CD8-positive, alpha-beta T cell (primary cell): ENCODE measurements at places on chromosomes 13 and 19.

GRCh38 chr13:88288326-88288725, 617.2 kb downstream of the SLITRK5 start:
- DNase-seq = no peak

GRCh38 chr19:1862424-1863327, 703 bp downstream of the KLF16 start:
- DNase-seq = peak; percentile 54

- DNase-seq = peak; percentile 35
Observed at GRCh38 chr19:8515317-8515716, 1.4 kb upstream of the ZNF414 start.

- no peak for DNase-seq
Observed at GRCh38 chr13:35966024-35966423, 165.2 kb downstream of the DCLK1 start.

GRCh38 chr19:4889034-4889815, 13.5 kb downstream of the ARRDC5 start:
- no peak for DNase-seq

DNA sequence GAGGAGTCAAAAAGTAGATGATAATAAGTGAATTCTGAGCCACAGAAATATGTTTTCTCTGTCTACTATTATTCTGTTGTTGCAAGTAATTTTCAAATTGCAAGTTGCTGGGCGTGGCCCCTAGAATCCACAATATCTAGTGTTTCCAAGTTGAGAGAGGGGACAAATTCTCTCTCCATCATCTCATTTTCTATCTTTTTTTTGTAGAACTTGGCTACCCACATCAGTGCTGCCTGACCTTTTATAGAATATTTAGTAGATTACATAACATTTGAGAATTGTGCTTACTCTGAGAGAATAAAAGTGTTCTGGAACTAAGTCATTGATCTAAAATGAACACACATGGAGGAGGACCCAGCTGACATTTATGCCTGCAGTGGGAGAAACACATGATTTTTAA, 110.9 kb upstream of the CSNK1A1L start:
- no peak for DNase-seq

DNA sequence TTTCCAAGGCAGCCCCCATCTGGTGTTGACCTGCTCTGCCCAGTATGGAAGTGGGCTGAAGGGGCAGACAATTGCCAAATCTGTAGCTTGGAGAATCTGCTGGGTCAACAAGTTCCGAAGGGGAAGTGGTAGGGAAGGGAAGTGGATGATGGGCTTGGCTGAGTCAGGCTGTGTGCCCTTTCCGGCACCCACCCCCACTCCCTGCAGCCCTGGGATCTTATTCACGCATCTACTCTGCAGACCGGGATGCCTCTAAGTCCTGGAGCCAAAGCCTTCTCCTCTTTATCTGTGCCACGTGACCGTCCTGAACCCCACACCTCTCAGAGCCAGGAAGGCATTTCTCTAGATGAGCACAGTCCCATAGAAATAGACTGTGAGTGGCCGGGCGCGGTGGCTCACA, 7.5 kb upstream of the C5AR2 start:
- no peak for DNase-seq

DNA sequence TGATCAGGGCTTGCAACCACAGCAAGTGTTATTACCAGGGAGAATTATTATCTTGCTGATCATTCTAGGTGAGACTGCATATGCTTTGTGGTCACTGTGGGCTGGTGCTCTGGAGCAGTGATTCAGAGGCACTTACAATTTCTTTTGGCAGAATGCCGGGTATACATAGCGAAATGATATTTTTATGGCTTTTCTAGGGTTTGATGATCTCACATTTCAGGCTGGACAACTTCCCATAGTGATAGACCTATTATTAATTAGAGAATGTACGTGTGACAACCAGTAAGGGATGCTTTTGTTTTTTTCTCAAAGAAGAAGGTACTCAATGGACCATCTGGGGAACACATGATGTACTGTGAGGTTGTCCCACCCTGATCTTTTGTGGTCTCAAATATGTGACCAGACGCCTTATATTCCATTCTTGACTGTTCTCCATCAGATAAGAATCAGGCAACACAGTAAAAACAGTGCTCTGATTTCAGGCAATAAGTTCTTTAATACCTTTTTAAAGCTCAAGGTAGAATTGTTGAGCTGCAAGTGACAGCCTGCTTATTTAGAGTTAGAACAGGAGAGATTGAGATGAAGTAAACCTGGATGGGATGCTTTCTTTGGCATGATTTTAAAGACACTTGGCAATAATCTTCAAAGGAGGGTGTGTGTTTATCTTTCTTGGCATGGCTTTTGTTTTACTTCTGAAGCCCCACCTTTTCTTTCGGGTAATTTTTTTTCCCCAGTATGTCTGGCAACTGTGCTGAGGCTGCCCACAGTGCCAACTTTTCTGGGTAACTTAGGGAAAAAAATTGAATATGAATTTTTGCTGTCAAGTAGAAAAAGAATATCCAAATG, 27.4 kb upstream of the SCEL start:
- DNase-seq = no peak

DNA sequence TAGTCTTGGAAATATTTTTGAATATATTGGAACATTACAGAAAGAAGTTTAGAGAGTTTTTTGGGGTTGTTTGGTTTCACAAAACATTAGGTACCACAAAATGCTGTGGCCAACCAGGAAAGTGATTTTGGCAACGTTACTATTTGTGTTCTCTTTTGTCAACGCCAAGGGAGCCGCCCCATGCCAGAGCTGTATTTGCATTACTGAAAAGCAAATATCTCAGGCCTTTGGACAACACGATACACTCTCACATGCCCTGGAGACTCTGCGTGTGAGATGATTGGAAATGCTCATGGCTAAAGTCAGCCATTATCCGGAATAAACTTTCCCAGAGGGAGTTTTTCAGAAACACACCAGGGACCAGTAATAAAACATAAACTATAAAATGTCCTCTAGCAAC, 324.6 kb downstream of the SHISA2 start:
- DNase-seq = no peak

- no peak for DNase-seq
Observed at GRCh38 chr13:108360139-108360538, 90.6 kb downstream of the TNFSF13B start.

GRCh38 chr19:55678121-55678671, 3.2 kb downstream of the EPN1 start:
- DNase-seq = no peak

DNA sequence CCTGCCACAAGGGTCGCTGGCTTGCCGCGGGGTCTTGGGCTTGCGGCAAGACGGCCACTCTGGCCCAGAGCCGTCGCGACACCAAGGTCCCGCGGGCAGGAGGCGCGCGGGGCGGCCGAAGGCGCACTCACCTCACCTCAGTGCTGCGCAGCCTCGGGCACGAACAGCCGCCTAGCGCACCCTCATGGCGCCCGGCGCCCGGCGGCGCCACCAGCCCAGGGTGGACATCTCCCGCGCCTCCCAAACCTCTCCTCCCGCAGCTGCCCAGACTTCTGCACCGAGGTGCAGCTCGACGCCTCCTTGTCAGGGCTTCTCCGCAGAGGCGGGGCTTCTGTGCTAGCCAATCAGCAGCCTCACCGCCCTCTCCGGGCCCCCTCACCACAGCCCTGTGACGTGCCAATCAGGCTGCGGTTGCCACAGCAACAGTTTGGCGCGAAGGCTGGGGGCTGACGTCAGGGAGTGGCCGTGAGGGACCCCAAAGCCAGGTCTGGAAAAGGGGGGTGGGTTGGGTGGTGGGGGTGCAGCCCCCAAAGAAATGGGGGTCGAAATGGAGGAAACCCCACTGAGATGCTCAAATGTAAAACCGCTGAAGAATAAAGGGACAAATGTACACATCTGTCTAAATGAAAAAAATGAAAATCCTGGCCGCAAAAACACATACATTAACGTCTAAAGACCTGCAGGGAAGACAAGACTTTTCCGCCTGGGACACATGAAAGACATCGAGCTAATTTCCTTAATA, at the start of the genes PEG3 and ZIM2:
Gene PEG3 (minus strand): TSS at position 276 of the 742 bp plus-strand sequence. CDS start 16,071 bp downstream, outside the sequence.
Gene ZIM2 (minus strand): TSS at position 276 of the 742 bp plus-strand sequence. CDS start 16,449 bp downstream, outside the sequence.
- DNase-seq = no peak

DNA sequence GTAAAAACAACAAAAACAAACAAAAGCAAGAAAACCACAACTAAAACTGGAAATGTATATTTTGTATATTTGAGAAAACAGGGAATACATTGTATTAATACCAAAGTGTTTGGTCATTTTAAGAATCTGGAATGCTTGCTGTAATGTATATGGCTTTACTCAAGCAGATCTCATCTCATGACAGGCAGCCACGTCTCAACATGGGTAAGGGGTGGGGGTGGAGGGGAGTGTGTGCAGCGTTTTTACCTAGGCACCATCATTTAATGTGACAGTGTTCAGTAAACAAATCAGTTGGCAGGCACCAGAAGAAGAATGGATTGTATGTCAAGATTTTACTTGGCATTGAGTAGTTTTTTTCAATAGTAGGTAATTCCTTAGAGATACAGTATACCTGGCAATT, 17.1 kb downstream of the KLF5 start:
- no peak for DNase-seq

- DNase-seq = no peak
Observed at GRCh38 chr13:73571376-73571775, 512.6 kb downstream of the KLF5 start.

DNA sequence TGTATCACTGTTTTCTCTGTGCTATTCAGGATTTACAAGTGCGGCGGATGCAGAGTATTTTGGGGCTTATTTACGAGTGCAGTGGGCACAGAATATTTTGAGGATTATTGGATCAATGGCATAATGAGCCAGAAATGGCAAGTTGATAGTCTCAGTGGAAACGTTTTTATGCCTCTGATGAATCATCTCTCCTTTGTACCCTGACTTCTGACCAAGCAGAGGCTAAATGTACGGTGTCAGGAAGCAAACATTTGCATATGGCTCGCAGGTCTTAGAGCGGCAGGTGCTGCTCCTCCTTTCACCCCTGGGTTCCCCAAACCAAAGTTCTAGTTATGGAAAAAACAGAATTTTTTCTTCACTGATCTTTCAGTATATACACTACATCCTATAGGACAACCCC, 94.5 kb downstream of the LIG4 start:
- no peak for DNase-seq
